ENCODE measurements at places on chromosomes 3 and 15. TPM values are rescaled to one million over a fixed set of nuclear protein-coding genes. Genes with fewer than 3 reads are reported as not detected.

Gene PATL2
- 1.3 TPM for total RNA-seq

Gene GP5
- 0.17 TPM for total RNA-seq

Gene SLC51B
- total RNA-seq: 0.51 TPM

Gene DPH6
- total RNA-seq: 13.5 TPM

Gene CELSR3
- total RNA-seq: 2.1 TPM

Gene KCNH8
- total RNA-seq: under 0.01 TPM

Gene GOLGA8S
- total RNA-seq: under 0.01 TPM

Gene OCA2
- not detected for total RNA-seq

Gene GRK7
- total RNA-seq: not detected

Gene GOLGA6D
- not detected for total RNA-seq

Gene THRB
- total RNA-seq: 7.4 TPM

Gene CILP
- 0.26 TPM for total RNA-seq

Gene UTS2B
- total RNA-seq: 0.99 TPM

Gene STXBP5L
- total RNA-seq: not detected

Gene NME9
- total RNA-seq: not detected

Gene CELF6
- total RNA-seq: 0.17 TPM

Gene GOLGA6L4
- total RNA-seq: 1.5 TPM

Gene GPR87
- 0.17 TPM for total RNA-seq

Gene ZNF639
- 41.1 TPM for total RNA-seq

Gene PPIP5K1
- 40.8 TPM for total RNA-seq

Gene ZNF592
- total RNA-seq: 3.1 TPM

Gene SLC6A20
- not detected for total RNA-seq

Gene ANKRD63
- total RNA-seq: not detected

Gene BNC1
- 7.7 TPM for total RNA-seq

Gene NSUN3
- total RNA-seq: 13.4 TPM

Gene TUSC7
- not detected for total RNA-seq

Gene DCLK3
- under 0.01 TPM for total RNA-seq

Gene CD200R1
- not detected for total RNA-seq

Gene HCLS1
- 0.51 TPM for total RNA-seq

Gene GOLGA6A
- total RNA-seq: not detected

Gene NR1I2
- under 0.01 TPM for total RNA-seq

Gene PRR20G
- total RNA-seq: not detected

Gene SIAH2
- 28.9 TPM for total RNA-seq

Gene GNAT1
- not detected for total RNA-seq

Gene NAA50
- total RNA-seq: 252 TPM

Gene AHSG
- not detected for total RNA-seq

Gene SERINC4
- under 0.01 TPM for total RNA-seq

Gene ATP13A5
- not detected for total RNA-seq

Gene TBC1D5
- total RNA-seq: 129 TPM

Gene RCN2
- 46.6 TPM for total RNA-seq

All from fibroblast of lung (primary cell).